EL (cell line): ENCODE measurements at places on chromosomes 2 and 18.

DNA sequence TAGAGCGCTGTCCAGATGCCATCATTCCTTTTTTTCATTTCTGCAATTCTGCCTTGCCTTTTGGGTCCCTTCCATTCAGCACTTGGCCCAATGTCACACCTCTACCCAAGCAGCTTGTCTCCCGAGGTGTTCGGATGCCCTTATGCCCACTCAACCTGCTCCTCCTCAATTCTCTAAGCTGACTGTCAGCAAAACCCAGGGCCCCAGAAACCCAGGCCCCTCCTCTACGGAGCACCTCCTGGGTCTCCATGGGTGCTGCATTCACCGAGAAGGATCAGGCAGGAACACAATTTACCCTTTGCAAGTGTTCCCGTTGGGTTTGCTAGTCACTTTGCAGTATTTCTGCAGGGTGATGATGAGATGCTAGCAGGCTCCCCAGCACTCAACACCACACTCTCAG, 86.7 kb upstream of the RAB6C start:
- DNase-seq, result no peak

DNA sequence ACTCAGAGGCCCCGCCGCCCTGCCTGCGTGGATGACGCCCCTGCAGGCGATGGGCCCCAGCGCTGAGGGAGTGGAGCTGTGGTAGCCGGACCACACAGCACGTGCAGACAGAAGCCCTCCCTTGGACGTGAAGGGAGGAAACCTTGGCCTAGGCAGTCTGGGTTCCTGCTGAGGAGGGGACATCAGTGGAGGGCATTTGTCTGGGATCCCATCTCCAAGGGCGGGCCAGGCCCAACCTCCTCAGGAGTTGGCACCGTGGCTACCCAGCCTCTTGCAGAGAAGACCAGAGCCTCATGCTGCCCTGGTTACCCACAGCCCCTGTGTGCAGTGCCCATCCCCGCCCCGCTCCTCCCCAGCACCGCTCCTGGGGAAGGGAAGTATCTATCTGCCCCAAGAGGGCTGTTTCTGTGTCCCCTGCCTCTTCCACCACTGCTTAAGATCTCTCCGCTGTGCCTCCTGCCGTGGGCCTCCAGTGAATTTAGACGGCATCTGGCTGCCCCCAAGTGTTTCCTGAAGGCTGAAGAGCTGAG, 241.8 kb downstream of the KLHL29 start:
- DNase-seq, result no peak

DNA sequence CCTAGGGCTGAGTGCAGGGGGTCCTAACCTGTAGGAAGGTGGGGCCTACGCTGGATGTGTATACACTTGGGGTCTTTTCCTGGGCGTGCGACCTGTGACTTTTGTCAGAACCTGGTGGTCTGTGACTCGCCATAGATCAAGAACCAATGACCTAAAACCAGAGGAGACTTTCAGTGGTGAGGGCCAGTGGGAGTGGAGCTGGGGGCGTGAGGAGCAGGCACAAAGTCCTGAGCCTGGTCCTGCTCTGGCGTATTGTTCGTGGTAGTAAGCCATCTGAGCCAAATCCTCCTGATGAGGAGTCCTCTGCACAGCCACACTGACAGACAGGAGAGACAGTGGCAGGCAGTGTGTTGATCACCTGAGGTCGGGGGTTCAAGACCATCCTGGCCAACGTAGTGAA, 8.9 kb downstream of the INPP4A start:
- DNase-seq, result no peak

GRCh38 chr2:66122516-66122915, 312.4 kb upstream of the MEIS1 start:
- DNase-seq, result no peak

DNA sequence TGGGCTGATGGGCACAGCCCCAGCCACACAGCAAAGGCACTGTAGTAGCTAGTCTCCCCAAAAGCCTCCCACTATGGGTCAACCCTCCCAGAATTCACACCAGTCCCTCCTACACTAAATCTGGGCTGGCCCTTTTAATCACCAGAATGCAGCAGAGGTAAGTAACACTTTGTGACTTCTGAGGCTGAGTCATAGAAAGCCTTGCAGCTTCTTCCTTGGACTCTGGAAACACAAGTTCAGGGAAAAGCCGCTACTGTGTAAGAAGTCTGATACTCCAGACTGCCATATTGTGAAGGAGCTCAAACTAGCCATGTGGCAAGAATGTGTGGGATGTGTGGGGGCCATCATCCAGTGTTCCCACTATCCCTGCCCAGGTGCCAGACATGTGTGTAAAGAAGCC, 19.0 kb upstream of the SIX2 start:
- DNase-seq, result peak; percentile 50

- peak; percentile 4 for DNase-seq
Observed at GRCh38 chr18:74869904-74870863, 272.5 kb downstream of the ZNF407 start.

DNA sequence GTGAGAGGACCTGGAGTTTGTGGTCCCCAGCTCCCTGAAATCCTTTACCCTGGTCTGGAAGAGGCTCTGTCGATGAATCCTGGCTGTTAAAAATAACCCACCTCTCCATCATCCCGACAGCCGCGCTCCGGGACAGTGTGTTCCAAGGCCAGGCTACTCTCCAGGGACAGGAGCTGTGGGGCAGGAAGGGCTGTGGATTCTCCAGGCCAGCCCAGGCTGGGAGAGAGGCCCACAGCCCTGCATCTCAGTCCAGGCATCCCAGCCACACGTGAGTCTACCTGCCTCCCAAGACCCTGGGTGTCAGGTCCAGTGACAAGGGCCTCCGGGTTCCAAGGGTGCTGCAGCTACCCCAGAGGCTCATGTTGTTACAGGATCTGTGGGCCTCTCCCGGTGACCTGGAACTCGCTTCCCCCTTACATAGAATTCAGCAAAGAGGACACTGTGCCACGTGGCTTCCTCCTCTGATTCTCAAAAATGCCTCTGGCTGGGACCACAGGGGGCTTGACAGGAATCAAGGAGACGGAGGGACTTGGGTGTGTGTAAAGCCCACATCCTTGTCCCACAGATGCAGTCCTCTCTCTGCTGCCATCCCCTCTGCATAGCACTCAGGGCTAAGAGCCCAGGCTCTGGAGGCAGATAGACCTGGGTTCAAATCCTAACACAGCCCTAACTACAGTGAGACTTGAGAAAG, 17.3 kb downstream of the ADRA2B start:
- DNase-seq, result no peak

- DNase-seq, result no peak
Observed at GRCh38 chr2:71505086-71505769, 51.9 kb downstream of the DYSF start.

GRCh38 chr2:30713698-30714097, 93.5 kb downstream of the CAPN13 start:
- no peak for DNase-seq

DNA sequence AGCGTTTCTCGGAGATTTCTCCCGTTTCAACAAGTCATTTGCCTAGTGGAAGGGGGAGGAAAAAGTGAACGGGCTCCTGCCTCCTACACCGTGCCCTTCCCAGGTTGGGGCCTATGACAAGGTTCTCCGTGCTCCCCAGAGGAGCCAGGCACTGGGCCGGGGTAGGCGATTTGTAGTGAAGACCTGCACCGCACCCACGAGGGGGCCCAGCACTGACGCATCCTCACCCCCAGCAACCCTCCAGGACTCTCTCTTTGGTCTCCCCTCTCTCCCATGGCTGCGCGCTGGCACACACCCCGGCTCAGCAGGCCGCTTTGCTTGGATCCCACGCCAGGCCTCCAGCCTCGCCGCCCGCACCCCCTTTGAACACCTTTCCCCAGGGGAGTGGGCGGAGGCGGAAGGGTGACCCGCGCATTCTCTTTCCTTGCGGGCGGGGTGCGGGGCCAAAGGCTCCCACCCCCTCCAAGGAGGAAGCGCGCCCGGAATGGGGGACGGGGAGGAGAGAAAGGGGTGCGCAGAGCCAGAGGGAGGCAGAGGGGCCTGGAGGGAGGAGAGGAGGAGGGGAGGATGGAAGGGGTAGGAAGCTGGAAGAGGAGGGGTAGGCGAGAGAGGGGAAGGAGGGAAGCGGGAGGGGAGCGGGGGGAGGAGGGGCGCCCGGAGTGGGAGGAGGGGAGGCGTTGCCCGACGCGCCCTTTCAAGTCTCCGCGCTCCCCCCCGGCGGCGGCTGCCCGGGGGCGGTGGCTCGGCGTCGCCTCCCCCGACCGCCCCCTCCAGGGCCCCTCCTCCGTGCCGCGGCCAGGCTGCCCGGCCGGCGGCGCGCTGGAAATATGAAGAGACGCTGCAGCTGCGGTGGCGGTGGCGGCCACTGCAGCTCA, at the start of gene APCDD1:
Gene APCDD1, plus strand, starts transcription at position 830 of the 875 bp plus-strand sequence. CDS start 347 bp downstream, outside the sequence.
- peak; percentile 53 for DNase-seq

DNA sequence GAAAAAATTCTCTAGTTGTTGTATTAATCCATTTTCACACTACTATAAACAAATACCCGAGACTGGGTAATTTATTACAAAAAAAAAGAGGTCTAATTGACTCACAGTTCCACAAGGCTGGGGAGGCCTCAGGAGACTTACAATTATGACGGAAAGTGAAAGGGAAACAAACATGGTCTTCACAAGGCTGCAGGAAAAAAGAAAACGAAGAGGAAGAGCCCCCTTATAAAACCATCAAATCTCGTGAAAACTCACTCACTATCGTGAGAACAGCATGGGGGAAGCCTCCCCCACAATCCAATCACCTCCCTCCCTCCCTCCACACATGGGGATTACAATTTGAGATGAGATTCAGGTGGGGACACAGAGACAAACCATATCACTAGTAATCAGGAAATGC, 61.7 kb upstream of the SPTBN1 start:
- DNase-seq, result no peak

GRCh38 chr2:10132596-10132995, 10.1 kb downstream of the RRM2 start:
- peak; percentile 15 for DNase-seq
